NCI-H748 treated with DMSO at 0.1 percent for 48 hours (cell line): ENCODE measurements at places on chromosomes 3 and 15.

DNA sequence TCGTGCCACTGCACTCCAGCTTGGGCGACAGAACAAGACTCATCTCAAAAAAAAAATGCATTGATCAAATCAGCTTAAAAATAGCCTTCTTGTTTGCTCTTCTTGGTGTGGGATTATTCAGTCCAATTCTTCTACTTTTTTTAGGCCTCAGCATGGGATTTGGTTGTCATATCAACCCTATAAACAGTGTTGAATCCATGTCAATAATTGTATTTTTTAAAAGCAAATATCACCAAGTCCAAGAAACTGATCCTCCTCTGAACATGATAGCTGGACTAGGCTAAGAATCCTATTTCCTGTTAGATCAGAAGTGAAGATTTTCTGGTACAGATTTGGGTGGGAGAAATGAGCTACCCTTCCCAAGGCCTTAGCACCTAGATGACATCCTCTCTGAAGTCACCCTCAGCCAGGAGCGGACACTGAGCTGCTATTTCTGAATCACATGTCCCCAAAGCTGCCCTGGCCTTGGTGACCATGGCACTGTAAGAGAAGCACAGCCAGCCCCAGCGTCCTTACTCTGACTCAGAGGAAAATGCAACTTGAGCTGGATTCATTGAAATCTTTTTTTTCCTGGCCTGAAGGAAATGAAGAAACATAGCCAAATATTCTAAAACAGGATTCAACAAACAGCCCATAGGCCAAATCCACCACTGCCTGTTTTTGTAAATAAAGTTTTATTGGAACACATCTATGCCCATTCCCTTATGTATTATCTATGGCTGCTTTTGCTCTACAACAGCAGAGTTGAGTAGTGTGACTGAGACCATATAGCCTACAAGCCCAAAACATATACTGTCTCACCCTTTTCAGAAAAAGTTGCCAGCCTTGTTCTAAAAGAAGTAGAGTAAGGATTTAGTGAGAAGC, 215.9 kb upstream of the CTDSPL start:
- no peak for DNase-seq

- DNase-seq = no peak
These were observed 198.5 kb downstream of the THSD4 start for GRCh38 chr15:71313806-71314205.

DNA sequence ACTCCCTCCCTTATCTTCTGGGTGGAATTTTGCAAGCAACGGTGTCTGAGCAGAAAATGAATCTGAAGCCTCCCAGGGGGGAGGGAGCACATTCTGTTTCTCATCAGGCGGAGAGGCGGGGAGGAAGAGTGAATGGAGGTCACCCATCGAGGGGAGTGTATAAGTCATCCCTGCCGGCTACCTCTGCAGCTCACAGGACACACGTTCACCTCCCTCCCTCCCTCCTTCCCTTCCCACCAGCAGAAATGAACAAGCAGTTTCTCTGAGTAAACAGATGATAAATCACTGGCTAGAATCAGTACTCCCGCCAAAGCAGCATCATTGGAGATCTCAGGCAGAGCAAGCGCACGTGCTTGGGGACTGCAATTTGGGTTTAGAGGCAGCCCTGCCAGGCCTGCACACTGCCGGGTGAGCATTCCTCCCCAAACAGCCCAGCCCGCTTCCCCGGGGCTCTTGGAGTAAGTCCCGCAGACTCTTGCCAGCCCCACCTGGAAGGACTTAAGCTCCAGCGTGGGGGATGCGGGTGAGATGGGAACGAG, 38.3 kb downstream of the CPN2 start:
- DNase-seq = no peak

DNA sequence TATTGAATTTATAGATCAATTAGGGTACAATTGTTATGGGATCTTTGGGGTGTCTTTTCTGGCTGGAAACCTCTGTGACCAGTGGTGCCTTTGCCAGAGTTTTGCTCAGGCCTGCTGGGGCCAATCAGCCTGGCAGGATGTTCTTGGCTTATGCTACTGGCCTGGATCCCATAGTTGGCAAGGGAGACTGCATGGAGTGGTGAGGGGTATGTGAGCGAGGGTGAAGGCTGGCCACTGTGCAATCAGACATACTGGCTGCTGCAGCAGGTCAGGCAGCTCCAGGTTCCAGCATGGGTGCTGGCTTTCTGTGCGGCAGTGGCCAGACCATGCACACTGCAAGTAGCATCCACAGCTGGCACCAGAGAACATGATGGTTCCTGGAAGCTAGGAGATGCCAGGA, 1053.2 kb upstream of the GBE1 start:
- no peak for DNase-seq

DNA sequence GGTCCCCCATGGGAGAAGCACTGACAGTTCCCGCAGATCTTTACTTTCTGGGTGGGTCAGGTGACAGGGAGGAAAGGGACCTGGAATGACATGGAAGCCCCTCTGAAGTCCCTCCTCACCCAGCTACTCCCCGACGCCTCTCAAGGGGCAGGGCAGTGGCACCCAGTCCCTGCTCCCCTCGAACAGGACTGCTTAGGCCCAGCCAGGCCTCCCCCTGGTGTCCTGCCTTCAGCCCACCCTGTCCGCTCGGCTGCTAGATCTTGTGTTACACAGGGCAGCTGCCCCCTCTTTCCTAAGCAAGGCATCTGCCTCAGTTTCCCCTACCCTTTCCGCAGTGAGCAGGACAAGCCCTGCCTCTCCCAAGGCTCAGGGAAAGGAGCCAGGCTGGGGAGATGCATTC, 226.5 kb downstream of the XXYLT1 start:
- no peak for DNase-seq

- DNase-seq = no peak
These were observed 18.3 kb upstream of the CFAP100 start for GRCh38 chr3:126376444-126376843.

GRCh38 chr3:129330409-129330808, 51.7 kb downstream of the HMCES start:
- no peak for DNase-seq

- peak; percentile 6 for DNase-seq
These were observed 7.3 kb downstream of the ACOX2 start for GRCh38 chr3:58529516-58530353.

- DNase-seq = no peak
These were observed 3.7 kb upstream of the DLL4 start for GRCh38 chr15:40925495-40925862.
